Globus pallidus (tissue), 1 donor: ENCODE measurements at places on chromosomes 4 and X.
A peak's percentile ranks its signal among the peaks of the same experiment; 100 is the strongest.

GRCh38 chrX:25015486-25016360 is at the start of gene ARX:
Gene ARX (minus strand): TSS chrX:25015965. CDS start chrX:25015737, 228 bp downstream.
- DNase-seq: peak; percentile 65

DNA sequence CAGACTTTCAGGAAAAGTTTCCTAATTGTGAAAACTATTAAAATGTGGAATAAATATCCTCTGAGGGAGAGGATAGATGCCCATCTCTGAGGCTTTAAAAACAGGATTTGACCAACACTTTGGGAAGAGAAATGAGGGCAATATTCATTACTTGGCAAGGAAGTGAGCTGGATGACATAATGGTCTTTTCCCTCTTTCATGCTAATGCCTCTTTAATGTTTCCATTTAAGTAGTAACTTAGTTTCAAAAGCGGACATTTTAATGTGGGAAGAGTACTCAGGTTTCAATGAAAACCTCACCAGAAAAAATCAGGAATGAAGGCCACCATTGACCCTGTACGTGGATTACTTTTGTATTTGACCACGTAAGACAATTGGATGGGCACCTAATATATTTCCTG is 503.3 kb downstream of the ANKRD50 start:
- DNase-seq: no peak

DNA sequence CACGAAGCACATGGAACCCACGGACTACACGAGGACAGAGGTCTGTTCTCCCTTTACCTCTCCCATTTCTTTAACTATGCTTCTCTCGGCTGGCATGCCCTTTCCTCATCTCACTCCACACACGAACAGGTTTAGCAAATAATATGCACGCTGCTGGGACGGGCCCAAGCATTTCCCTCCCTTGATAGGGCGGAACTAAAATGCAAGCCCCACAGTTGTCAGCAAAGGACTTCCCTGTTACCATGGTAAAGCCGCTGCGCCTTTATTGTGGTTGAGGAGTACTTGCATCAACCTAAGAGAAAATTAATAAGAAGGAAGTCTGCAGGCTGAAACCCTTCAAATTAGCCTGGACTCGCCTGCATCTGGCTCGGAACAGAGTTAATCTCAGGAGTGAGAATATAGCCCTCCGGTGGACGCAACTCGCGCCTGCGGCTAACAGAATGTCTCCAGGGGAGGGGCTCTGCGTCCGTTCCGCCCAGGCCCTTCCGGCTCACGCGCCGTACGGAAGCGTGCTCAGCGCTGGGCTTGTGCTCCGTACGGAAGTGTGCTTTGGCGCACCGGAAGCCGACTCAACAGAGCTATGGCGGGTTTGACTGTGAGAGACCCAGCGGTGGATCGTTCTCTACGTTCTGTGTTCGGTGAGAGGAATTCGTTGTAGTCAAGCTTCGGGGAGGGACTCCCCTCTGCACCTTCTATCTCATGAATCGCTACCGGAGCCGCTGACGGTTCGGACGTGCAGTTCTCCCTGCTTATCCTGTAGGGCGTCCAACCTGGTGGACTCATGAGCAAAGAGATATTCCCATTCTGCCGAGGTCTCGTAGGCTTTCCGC is at the start of gene CSTF2:
CSTF2 (plus strand) TSS at position 555 of the 830 bp plus-strand sequence; CDS start at position 581, 26 bp downstream.
- DNase-seq: peak; percentile 78

GRCh38 chr4:3307891-3308575 is 15.2 kb downstream of the RGS12 start:
- DNase-seq: no peak

- DNase-seq: peak; percentile 76
Measured at GRCh38 chr4:125315576-125316400, 1.0 kb downstream of the FAT4 start.

- DNase-seq: no peak
Measured at GRCh38 chr4:1406981-1407656, 877 bp upstream of the NKX1-1 start.

- peak; percentile 48 for DNase-seq
Measured at GRCh38 chr4:187962926-187963325, 32.6 kb upstream of the ZFP42 start.

DNA sequence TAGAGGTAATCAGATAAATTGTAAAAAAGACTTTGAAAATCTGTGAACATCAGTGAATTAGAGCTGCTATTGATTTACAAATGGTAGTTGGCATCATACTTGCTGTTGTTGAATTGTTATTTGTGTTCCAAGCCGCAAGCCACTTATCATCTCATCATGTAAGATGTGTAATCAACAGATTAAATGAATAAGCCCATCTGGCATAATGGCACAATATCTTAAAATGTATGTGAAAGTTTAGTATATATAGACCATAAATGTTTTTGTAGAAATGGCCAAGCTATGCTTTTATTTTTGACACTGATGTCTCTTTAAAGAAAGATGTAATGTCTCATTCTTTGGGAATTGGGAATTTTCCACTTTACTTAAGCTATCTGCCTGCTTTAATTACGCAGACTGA is 682.6 kb upstream of the GNPDA2 start:
- no peak for DNase-seq

DNA sequence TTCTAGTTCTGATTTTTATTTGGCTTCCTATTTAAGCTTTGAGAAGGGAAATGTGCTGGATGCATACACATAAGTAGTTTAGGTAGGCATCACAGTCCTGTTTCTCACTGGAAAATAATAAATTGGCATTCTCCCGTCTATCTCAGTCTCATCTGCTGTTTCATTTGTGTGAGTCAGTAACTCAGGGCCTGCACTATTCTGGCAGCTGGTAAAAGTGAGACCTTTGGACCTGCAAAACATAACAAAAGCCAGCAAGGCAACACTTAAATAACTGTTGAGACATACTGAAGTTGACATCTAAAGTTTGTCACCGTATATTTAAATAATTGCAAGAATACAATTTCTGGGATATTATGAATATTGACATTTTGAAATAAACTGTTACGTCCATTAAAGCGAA is 8.6 kb upstream of the UBQLN2 start:
- no peak for DNase-seq

- DNase-seq: no peak
Measured at GRCh38 chrX:72479324-72480274, 93.0 kb downstream of the HDAC8 start.

DNA sequence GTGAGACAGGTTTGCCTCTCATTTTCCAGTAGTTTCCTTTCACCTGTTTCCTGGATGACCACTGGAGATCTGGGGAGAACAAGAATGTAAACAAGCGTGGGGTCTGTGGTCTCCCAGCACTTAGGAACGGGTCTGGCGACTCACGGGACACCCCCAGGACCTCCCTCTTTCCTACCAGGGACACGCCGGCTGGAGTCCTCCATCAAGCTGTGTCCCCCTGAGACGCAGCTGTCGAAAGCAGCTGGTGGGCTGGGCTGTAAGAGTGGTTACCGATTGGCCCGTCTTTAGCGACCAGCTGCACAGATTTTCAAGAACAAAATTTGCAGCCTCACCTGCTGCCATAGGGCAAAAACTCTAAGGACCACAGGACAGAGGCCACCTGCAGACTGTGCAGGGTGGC is 11.9 kb downstream of the LRPAP1 start:
- no peak for DNase-seq

GRCh38 chr4:139682741-139683151 is 17.1 kb downstream of the MGST2 start:
- DNase-seq: no peak

GRCh38 chr4:138513535-138513934 is 271.4 kb upstream of the SLC7A11 start:
- no peak for DNase-seq

- DNase-seq: no peak
Measured at GRCh38 chr4:47914926-47915237, 499 bp upstream of the NFXL1 start.

DNA sequence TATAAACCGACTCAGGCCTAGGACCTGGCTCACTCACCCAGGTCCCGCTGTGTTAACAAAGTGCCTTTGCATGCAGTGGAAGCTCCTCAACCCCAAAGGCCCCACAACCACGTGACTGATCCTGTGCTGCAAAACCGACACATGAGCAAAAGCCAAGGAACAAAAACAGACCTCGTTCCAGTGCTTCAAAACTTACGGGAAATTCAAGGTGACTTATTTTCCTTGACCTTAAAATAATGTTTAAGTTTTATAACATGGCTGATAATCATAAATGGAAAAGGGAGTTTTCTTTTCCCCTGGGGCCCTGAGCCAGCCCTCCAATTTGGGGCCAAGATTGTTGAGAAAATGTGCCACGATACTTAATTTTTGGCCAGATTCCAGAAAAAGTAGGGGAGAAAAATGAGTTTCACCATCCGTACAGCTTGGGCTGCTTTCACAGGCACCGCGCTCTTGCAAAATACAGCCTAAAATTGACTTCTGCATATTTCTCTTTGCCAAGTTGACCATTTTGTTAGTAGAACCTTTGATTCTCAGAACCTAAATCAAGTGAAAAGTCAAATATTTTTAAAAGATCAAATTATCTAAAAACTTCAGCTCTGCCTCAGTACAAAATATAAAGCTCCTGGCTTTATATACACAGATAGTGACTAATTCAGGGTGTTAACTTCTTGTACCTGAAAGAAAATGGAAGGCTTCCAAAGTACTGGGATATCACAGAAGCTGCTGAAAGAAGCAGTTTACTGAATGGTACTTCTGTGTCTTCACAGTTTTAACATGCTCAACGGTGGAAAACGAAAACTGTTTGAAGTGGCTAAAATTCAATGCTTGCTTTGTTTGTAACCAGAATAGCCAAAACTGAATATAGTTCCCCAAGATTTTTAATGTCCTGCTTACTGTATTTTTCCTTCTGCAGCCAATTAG is 93.8 kb downstream of the APBB2 start:
- peak; percentile 74 for DNase-seq

GRCh38 chr4:163768014-163768413 is 273.5 kb downstream of the TMA16 start:
- DNase-seq: no peak

DNA sequence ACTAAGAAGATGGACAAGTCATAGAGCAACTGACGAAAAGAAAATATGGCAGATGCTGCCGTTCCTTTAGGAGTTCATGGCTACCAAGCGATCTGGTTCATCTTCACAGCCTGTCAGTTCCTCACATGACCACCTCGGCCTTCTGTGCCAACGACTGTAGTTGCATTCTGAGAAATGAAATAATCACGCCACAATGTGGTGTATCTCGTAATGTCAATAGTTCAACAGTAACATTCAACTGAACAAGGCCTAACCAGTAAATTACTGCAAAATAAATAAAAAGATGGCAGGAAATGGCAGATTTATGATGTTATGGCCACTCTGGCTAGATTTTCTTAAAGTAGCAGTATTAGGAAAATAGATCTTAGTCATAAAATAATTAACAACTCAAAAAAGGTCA is 4.4 kb downstream of the GPRIN3 start:
- DNase-seq: no peak

DNA sequence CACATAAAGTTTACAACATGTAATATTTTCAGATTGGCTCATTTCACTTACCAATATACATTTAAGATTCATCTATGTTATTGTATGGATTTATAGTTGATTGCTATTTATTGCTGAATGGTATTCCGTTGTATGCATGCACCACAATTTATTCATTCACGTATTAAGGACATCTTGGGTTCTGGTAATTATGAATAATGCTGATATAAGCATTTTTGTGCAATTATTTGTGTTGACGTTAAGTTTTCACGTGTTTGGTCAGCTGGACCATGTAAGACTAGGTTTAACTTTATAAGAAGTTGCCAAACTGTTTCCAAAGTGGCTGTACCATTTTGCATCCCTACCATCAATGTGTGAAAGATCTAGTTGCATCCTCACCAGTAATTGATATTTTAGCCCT is 35.1 kb downstream of the MAGEB10 start:
- DNase-seq: no peak

GRCh38 chrX:71184803-71185495 is 38.1 kb upstream of the GJB1 start:
- no peak for DNase-seq

DNA sequence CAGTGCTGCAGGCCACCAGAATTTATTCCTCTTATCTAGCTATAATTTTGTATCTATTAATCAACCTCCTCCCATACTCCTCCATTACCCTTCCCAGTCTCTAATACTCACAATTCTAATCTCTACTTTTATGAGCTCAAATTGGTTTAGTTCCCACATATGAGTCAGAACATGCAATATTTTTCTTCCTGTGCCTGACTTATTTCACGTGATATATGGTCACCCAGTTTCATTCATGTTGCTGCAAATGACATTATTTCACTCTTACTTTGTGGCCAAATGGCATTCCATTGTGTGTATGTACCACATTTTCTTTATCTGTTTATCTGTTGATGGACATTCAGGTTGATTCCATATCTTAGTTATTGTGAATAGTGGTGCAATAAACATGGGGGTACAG is 483.5 kb downstream of the ACTRT1 start:
- no peak for DNase-seq

GRCh38 chrX:19682712-19683331 is 167.5 kb upstream of the MAP3K15 start:
- no peak for DNase-seq

GRCh38 chrX:50838820-50839600 is 25.0 kb upstream of the SHROOM4 start:
- DNase-seq: no peak
